ENCODE measurements at places on chromosomes 16 and 17.

GRCh38 chr17:75689441-75689873, 22.3 kb downstream of the SAP30BP start:
- no peak for DNase-seq

GRCh38 chr17:55677446-55677845, 45.2 kb downstream of the TMEM100 start:
- DNase-seq: no peak

GRCh38 chr16:46632778-46633733, 11.9 kb upstream of the SHCBP1 start:
- DNase-seq: no peak

DNA sequence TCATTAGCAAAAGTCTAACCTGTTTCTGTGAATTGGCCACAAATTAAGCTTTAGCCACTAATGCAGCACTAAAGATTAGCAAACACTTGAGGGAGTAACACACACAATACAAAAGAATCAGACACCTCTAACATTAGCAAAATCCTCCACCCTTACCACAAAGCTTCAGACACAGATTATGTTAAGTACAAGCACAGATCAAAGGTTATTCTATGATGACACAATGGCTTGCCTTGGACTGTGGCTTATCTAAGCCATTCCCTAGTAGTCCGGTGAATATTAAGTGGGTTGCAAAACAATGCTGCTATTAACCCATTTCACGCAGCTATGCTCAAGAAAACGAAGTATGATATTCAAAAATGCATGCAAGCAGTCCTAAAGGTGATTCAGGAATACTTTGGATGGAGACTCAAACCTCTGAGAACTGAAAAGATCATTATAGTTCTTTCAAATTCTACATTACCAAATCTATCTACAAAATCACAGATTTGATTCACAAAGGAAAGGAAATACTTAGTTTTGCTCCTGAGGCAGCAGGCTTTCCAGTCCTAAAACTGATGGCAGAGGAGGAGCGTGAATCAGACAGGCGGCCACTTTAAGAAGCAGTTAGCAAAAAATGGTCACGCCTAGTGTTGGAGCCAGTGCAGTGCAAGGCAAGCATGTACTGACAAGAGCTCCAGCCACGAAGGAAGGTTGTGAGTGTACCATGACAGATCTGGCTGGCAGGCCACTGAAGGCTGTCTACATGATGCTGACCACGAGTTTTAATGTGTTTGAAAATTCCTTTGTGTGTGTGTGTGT, 67.2 kb downstream of the PARN start:
- peak; percentile 14 for DNase-seq

All from K562 (cell line).